ENCODE measurements at places on chromosomes 6 and 20. TPM values are rescaled to one million over a fixed set of nuclear protein-coding genes. Genes with fewer than 3 reads are reported as not detected.

The CCM2L gene
- total RNA-seq, result under 0.01 TPM

The RIPOR3 gene
- total RNA-seq, result 15.6 TPM

The HSPA1L gene
- 0.89 TPM for total RNA-seq

The SYNDIG1 gene
- total RNA-seq, result 0.33 TPM

The PNLDC1 gene
- total RNA-seq, result not detected

The CENPW gene
- total RNA-seq, result 14.5 TPM

The SSTR4 gene
- not detected for total RNA-seq

The FAM120B gene
- total RNA-seq, result 15.3 TPM

The FAM229B gene
- 23.1 TPM for total RNA-seq

The CTNNBL1 gene
- 34.4 TPM for total RNA-seq

The SYNCRIP gene
- 110 TPM for total RNA-seq

The CDH26 gene
- total RNA-seq, result 0.12 TPM

The TNNC2 gene
- 0.12 TPM for total RNA-seq

The KCNS1 gene
- total RNA-seq, result 1.00 TPM

The PI3 gene
- not detected for total RNA-seq

The PRSS16 gene
- total RNA-seq, result 0.11 TPM

The ISM1 gene
- total RNA-seq, result 0.33 TPM

The CCN5 gene
- 1.5 TPM for total RNA-seq

The SRMS gene
- not detected for total RNA-seq

The MCHR2 gene
- not detected for total RNA-seq

The ASIP gene
- not detected for total RNA-seq

Measured in uterine smooth muscle cell (primary cell).